CD4-positive, alpha-beta T cell (primary cell): ENCODE measurements at places on chromosomes 16 and 17. TPM values are rescaled to one million over a fixed set of nuclear protein-coding genes. Genes with fewer than 3 reads are reported as not detected.
A peak's percentile ranks its signal among the peaks of the same experiment; 100 is the strongest.

- DNase-seq: no peak
- no peaks in the 10 kb centered on the region for H3K27me3 ChIP-seq
Measured at GRCh38 chr16:87133966-87134627, 183.1 kb downstream of the C16orf95 start.

GRCh38 chr17:77666462-77666861 lies 292.0 kb upstream of the TNRC6C start:
- peak overlapping the region; percentile 58 for H3K4me3 ChIP-seq
- H3K36me3 ChIP-seq: no peaks in the 10 kb centered on the region
- H3K4me1 ChIP-seq: peaks cover 19% of the 10 kb centered on the region
- DNase-seq: no peak
- peak overlapping the region; percentile 72 for H3K27ac ChIP-seq
- H3K27me3 ChIP-seq: no peaks in the 10 kb centered on the region

- H3K36me3 ChIP-seq: no peaks in the 10 kb centered on the region
- peaks cover 10% of the 10 kb centered on the region for H3K4me1 ChIP-seq
- H3K27ac ChIP-seq: no peak overlapping the region
- H3K27me3 ChIP-seq: no peaks in the 10 kb centered on the region
- DNase-seq: no peak
Measured at GRCh38 chr17:30720013-30720471, 104.5 kb downstream of the CRLF3 start.

- no peak overlapping the region for H3K4me3 ChIP-seq
- no peak overlapping the region for H3K27ac ChIP-seq
- no peaks in the 10 kb centered on the region for H3K27me3 ChIP-seq
- peaks cover 41% of the 10 kb centered on the region for H3K4me1 ChIP-seq
Measured at GRCh38 chr17:77890771-77891170, 67.7 kb upstream of the TNRC6C start.

DNA sequence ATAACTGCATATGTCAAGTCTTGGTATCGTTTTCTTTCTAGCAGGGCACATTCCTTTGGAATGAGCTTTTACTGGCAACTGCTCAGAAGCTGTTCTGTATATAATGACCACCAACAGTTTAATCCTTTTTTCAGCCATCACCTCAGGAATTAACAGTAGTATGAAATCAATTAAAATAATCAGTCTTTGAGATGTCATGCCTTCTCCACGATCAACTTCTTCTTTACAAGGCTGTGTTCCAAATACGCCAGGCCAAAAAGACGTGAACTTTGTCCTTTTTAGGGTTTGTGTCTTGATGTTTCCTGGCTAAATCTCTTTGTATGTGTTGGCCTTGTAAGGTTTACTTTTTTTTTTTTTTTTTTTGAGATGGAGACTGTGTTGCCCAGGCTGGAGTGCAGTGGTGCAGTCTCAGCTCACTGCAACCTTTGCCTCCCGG lies 54.9 kb downstream of the ABCC1 start:
- no peak overlapping the region for H3K4me3 ChIP-seq
- H3K27me3 ChIP-seq: no peaks in the 10 kb centered on the region
- H3K4me1 ChIP-seq: peaks cover 9% of the 10 kb centered on the region
- H3K27ac ChIP-seq: no peak overlapping the region
- peaks cover 12% of the 10 kb centered on the region for H3K36me3 ChIP-seq

GRCh38 chr17:45096141-45096540 lies 35.0 kb downstream of the NMT1 start:
- H3K36me3 ChIP-seq: peaks cover 89% of the 10 kb centered on the region
- peak; percentile 13 for DNase-seq
- H3K4me1 ChIP-seq: no peaks in the 10 kb centered on the region
- H3K27me3 ChIP-seq: no peaks in the 10 kb centered on the region
- H3K4me3 ChIP-seq: no peak overlapping the region

GRCh38 chr17:5181509-5182305 lies 10.0 kb downstream of the ZNF594 start:
- H3K27ac ChIP-seq: no peak overlapping the region
- H3K4me3 ChIP-seq: no peak overlapping the region
- H3K27me3 ChIP-seq: no peaks in the 10 kb centered on the region
- no peaks in the 10 kb centered on the region for H3K4me1 ChIP-seq

- no peak overlapping the region for H3K4me3 ChIP-seq
- H3K36me3 ChIP-seq: peaks cover 15% of the 10 kb centered on the region
- no peaks in the 10 kb centered on the region for H3K27me3 ChIP-seq
Measured at GRCh38 chr17:45111850-45112249, 20.5 kb downstream of the PLCD3 start.

SRL gene
- not detected for total RNA-seq

FAM20A gene
- not detected for total RNA-seq

PLA2G10 gene
- not detected for total RNA-seq

TANGO6 gene
- total RNA-seq: 18.1 TPM

PCGF2 gene
- not detected for total RNA-seq

GRIN2C gene
- not detected for total RNA-seq
